Testis (tissue), 5 donors: ENCODE measurements at places on chromosomes 12 and 14.

DNA sequence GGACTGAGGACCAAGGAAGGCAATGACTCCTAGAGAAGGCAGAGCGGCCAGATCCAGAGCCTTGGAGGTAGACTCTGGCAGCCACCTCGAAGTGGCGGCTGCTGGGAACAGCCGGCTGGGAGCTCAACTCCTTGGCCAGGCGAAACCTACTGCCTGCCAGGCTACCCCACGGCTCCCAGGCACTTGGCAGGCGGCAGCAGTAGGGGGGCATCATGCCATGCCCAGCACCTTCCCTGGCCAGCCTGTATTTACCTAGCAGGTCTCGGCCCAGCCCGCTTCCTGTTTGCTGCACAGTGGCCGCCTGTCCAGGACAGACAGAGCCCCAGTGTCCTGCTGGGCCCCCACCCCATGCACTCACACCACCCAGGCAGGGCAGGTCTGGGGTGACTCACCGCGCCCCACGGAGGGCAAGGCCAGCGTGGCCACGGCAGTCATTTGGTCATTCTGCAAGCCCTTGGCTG lies 10.2 kb downstream of the TRPV4 start:
- no peak for DNase-seq
- no peak overlapping the region for H3K27ac ChIP-seq
- no peaks in the 10 kb centered on the region for H3K27me3 ChIP-seq
- no peaks in the 10 kb centered on the region for H3K4me1 ChIP-seq
- H3K4me3 ChIP-seq = no peak overlapping the region
- H3K36me3 ChIP-seq = no peaks in the 10 kb centered on the region

GRCh38 chr12:56333197-56333678 lies 562 bp downstream of the PAN2 start:
- no peaks in the 10 kb centered on the region for H3K4me1 ChIP-seq
- H3K27me3 ChIP-seq = no peaks in the 10 kb centered on the region
- no peak for DNase-seq

GRCh38 chr12:24728366-24728765 lies 220.5 kb downstream of the BCAT1 start:
- H3K4me1 ChIP-seq = no peaks in the 10 kb centered on the region
- H3K27me3 ChIP-seq = no peaks in the 10 kb centered on the region
- H3K27ac ChIP-seq = no peak overlapping the region
- no peak for DNase-seq

DNA sequence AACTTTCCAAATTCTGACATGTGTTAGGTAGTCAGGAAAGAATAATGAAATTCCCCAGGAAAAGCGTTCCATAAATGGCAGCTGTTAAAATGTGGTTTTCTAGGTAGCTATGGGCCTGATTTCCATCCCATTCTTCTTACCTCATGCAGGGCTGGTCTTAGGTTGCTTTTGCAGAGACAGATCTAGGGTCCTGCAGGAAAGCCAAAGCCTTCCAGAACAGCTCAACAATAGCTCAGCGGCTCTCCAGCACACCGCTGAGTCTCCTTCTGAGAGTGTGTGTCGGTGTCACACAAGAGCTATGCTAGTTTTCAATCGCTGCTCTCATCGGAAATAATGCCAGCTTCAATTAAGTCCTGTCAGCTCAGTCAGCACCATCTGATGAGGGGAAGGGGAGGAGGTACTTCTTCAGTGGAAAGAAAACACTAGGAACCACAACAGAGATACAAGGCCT lies 106.7 kb downstream of the TMEM30B start:
- no peak overlapping the region for H3K4me3 ChIP-seq
- H3K4me1 ChIP-seq = no peaks in the 10 kb centered on the region
- no peak overlapping the region for H3K27ac ChIP-seq
- DNase-seq = no peak
